Activated CD8-positive, alpha-beta memory T cell treated with anti-CD3 and anti-CD28 coated beads, Interleukin-2, amount 10 ng/mL, durations not matched to agents 7 days and 5 days (primary cell): ENCODE measurements at places on chromosomes 5 and 9. TPM values are rescaled to one million over a fixed set of nuclear protein-coding genes. Genes with fewer than 3 reads are reported as not detected.

ZFP2 gene
- not detected for total RNA-seq

NR6A1 gene
- 1.2 TPM for total RNA-seq

GKAP1 gene
- 2.2 TPM for total RNA-seq

KCNN2 gene
- not detected for total RNA-seq

DNAH5 gene
- total RNA-seq: not detected

PALM2AKAP2 gene
- total RNA-seq: not detected

TSLP gene
- 0.40 TPM for total RNA-seq

TRPM3 gene
- not detected for total RNA-seq

GLDC gene
- 5.8 TPM for total RNA-seq

SLC34A3 gene
- total RNA-seq: not detected

ARSI gene
- not detected for total RNA-seq

PCDHGA5 gene
- total RNA-seq: 0.09 TPM

SPOCK1 gene
- 0.38 TPM for total RNA-seq

NPDC1 gene
- total RNA-seq: 30.4 TPM

CDKN2B-AS1 gene
- total RNA-seq: 3.4 TPM

AHRR gene
- 56.8 TPM for total RNA-seq

NOXA1 gene
- total RNA-seq: 0.30 TPM

ATP10B gene
- not detected for total RNA-seq

DEPDC1B gene
- total RNA-seq: 38.7 TPM

SHISAL2B gene
- not detected for total RNA-seq

NTRK2 gene
- 0.12 TPM for total RNA-seq

SLC28A3 gene
- total RNA-seq: 0.09 TPM

OR1Q1 gene
- total RNA-seq: 0.40 TPM

FGF1 gene
- not detected for total RNA-seq

SLC6A3 gene
- total RNA-seq: 0.23 TPM

FSTL4 gene
- not detected for total RNA-seq

SPATA31A3 gene
- total RNA-seq: not detected

PCDHGA6 gene
- 0.16 TPM for total RNA-seq

MAN1B1 gene
- 60.6 TPM for total RNA-seq

ZSWIM6 gene
- total RNA-seq: 5.9 TPM

LRRC70 gene
- total RNA-seq: 0.42 TPM

FBXO38 gene
- total RNA-seq: 52.3 TPM

PCDHGA7 gene
- total RNA-seq: 0.07 TPM

KCTD16 gene
- total RNA-seq: 0.12 TPM

ANKH gene
- 31.3 TPM for total RNA-seq

LRRC19 gene
- not detected for total RNA-seq

PFN3 gene
- not detected for total RNA-seq

CAPSL gene
- total RNA-seq: not detected

PCDHA5 gene
- total RNA-seq: not detected

CTSV gene
- 0.38 TPM for total RNA-seq

STPG3 gene
- not detected for total RNA-seq

FAT2 gene
- not detected for total RNA-seq

HEMGN gene
- 0.23 TPM for total RNA-seq

SYK gene
- total RNA-seq: 0.26 TPM

TAF1L gene
- total RNA-seq: not detected

NELFB gene
- 75.3 TPM for total RNA-seq

TXNDC8 gene
- total RNA-seq: not detected

OBP2B gene
- total RNA-seq: not detected

DAPK1 gene
- 6.8 TPM for total RNA-seq

GPRIN1 gene
- total RNA-seq: 3.4 TPM

SLC25A2 gene
- 0.56 TPM for total RNA-seq

DDX4 gene
- total RNA-seq: 0.12 TPM

SV2C gene
- 0.26 TPM for total RNA-seq
